ENCODE measurements at places on chromosomes 1 and 21. TPM values are rescaled to one million over a fixed set of nuclear protein-coding genes. Genes with fewer than 3 reads are reported as not detected.

PPFIA4 gene
- 12.6 TPM for total RNA-seq

SLC1A7 gene
- not detected for total RNA-seq

CHD1L gene
- 16.3 TPM for total RNA-seq

WNT9A gene
- 1.2 TPM for total RNA-seq

SRGAP2 gene
- 78.3 TPM for total RNA-seq

ARTN gene
- under 0.01 TPM for total RNA-seq

OR14A2 gene
- total RNA-seq, result not detected

CD1D gene
- 0.41 TPM for total RNA-seq

DNA sequence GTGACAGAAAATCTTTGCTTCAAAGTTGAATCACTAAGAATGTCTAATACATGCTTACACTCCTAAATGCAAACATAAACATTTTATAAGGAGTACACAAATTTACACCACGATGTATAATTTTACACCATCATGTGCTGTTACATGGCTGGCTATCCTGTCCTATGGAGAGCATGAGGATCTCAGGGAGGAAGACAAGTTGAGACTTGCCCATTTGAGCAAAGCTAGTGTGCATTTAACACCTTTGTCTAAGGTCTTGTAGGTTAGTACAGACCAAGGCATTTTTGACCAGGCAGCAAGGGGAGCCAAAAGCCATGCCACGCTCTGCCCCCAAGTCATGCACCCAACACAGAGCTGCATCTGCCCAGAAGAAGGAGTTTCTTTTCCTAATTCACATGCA, 14.5 kb upstream of the COG2 start:
- no peak for DNase-seq

- no peak for DNase-seq
Observed at GRCh38 chr1:216805233-216805632, 82.0 kb upstream of the ESRRG start.

GRCh38 chr1:116514708-116515525, 55.9 kb downstream of the CD58 start:
- DNase-seq, result no peak

DNA sequence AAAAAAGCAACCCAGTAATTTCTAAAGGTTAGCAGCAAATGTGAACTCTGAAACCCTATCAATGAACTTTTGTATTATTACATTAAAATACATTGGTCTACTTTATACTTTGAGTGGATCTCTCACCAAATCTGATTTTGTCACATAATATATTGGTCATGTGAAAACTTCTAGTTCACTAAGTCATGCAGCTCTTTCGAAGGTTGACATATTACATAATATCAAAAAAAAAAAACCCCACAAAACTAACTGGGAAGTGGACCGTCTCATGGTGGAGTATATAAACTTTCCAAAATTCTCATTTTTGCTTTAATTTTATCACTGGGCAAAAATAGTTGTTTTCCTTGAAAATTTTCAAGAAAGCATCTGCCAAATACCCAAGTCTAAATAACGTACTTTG, 50.4 kb downstream of the GATAD2B start:
- no peak for DNase-seq

DNA sequence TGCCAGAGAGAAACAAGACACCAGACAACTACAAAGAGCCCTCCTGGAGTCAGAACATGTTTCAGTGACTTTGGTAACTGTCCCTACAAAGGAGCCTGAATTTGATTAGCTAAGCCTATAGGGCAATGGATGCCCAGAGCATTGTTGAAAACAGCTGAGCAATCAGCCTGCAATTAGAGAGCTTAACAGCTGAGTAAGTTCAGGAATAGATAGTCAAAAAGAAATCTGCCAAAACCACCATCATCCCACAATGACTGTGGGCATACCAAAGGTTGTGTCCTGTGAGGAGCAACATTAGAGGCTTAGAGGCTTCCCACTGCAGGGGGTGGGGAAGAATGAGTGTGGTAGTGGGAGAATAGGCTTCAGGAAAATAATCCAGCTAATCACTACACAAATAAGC, 32.1 kb downstream of the SH3BP5L start:
- no peak for DNase-seq

GRCh38 chr21:41234569-41234968, 66.6 kb downstream of the BACE2 start:
- no peak for DNase-seq

DNA sequence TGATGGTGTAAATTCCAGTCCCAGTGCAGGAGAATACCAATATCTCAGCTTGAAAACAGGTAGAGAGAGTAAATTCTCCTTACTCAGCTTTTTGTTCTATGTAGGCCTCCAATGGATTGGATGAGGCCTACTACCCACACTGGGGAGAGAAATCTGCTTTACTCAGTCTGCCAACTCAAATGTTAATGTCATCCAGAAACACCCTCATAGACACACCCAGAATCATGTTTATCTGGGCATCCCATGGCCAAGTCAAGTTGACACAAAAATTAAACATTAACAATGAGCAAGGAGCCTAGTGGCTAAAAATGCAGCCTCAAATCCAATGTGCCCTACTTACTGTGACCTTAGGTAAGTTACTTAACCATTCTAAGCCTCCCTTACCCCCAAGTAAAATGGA, 6.9 kb upstream of the HLX start:
- DNase-seq, result no peak

GRCh38 chr21:39633770-39634181, 21.0 kb downstream of the B3GALT5 start:
- no peak for DNase-seq

DNA sequence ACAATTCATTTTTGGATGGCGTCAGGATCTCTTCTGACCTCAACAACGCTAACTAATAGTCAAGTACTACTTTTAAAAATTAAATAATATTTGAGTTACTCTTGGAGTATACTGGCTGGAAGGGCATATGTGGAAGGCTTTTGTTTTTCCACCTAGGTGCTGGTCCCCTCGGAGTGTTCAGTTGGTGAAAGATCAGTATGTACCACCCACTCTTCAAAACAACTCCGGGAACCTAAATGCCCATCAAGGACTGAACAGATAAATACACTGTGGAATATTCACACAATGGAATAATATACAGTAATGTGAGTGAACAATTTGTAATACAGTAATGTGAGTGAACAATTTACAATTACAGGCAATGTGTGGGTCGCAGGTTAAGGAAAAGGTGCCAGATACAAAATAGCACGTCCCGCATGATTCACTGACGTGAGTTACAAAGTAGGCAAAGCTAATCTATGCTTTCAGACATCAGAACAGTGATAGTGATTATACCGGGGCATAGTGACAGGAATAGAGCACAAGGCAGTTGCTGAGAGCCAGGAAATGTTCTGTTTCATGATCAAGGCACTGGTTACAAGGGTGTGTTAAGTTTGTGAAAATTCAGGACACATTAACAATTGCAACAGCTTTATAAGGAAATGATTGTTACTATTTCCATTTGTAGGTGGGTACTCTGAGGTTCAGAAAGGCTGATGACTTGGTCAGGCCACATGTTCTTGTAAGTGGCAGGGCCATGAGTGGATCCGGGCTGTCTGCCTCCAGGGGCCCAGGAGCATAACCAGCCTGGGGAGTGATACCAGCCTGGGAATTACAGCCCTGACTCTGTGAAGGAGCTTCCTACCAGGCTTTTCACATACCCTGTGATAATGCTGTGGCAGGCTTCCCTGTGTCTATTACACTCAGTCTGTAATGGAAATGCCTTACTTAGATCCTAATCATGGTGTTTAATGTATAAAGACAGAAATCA, 59.3 kb upstream of the ABCD3 start:
- DNase-seq, result no peak

- no peak for DNase-seq
Observed at GRCh38 chr1:21781815-21782348, 1.1 kb downstream of the USP48 start.

GRCh38 chr1:172893146-172893841, 157.4 kb downstream of the TNFSF18 start:
- DNase-seq, result no peak
